Breast epithelium (tissue), 4 donors: ENCODE measurements at places on chromosomes 16 and 17. TPM values are rescaled to one million over a fixed set of nuclear protein-coding genes. Genes with fewer than 3 reads are reported as not detected.
A peak's percentile ranks its signal among the peaks of the same experiment; 100 is the strongest.

GRCh38 chr17:45641541-45641940 is 142.6 kb upstream of the CRHR1 start:
- no peaks in the 10 kb centered on the region for H3K36me3 ChIP-seq
- H3K27ac ChIP-seq, result no peak overlapping the region
- no peaks in the 10 kb centered on the region for H3K4me1 ChIP-seq
- no peak overlapping the region for H3K4me3 ChIP-seq

The CBLN1 gene
- total RNA-seq, result not detected

DNA sequence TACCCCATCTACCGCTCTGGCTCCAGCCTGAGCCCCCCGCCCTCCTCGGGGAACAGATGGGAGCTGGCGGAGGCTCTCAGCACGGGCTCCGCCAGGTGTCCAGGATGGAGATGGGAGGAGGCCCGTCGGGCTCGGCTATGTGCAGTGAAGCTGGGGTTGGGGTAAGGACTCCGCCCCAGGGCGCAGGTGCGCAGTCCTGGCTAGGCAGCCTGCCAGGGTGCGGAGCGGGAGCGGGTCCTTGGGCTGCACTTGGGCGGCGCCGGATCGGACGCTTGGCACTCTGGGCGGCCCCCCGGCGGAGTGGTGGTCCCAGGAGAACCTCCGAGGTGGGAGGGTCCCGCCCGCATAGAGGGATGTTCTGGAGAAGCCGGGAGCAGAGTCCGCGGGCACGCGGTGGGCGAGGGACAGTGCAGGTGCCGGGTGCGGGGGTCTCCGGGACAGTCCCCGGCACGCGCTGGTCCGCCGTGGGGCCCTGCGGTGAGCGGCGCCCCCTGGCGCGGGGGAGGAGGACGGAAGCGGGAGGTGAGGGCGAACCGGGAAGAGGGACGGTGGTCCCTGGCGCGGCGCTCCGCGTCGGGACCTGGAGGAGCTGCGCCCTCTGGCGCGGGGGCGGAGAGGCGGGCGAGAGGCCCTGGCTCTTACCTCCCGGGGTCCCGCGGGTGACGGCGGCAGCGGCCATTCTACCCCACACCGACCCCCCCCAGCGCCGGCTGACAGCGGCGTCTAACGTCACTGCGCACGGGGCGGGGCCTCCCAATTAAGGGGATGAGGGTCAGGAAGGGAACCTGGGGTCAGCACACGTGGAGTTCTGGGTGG is at the start of gene CAMTA2:
CAMTA2 (minus strand) TSS at position 725 of the 816 bp plus-strand sequence. CDS start 1,453 bp downstream, outside the sequence.
- peak within 1 kb of the TSS; percentile 95 for H3K27ac ChIP-seq
- H3K27me3 ChIP-seq, result no peaks in the 10 kb centered on the region
- H3K4me1 ChIP-seq, result peaks cover 4% of the 10 kb centered on the region
- peak within 1 kb of the TSS; percentile 77 for H3K4me3 ChIP-seq
- H3K36me3 ChIP-seq, result no peaks in the 10 kb centered on the region

The OTOP3 gene
- total RNA-seq, result not detected

GRCh38 chr16:86982912-86983311 is 334.3 kb downstream of the C16orf95 start:
- no peak overlapping the region for H3K4me3 ChIP-seq
- no peak overlapping the region for H3K27ac ChIP-seq
- H3K4me1 ChIP-seq, result no peaks in the 10 kb centered on the region
- no peaks in the 10 kb centered on the region for H3K27me3 ChIP-seq
- no peaks in the 10 kb centered on the region for H3K36me3 ChIP-seq
- DNase-seq, result no peak

- no peaks in the 10 kb centered on the region for H3K36me3 ChIP-seq
- H3K27me3 ChIP-seq, result no peaks in the 10 kb centered on the region
- no peak overlapping the region for H3K27ac ChIP-seq
- DNase-seq, result no peak
- peaks cover 4% of the 10 kb centered on the region for H3K4me1 ChIP-seq
Observed at GRCh38 chr17:43372273-43372911, 26.4 kb upstream of the ARL4D start.

GRCh38 chr17:56309897-56310296 is 156.6 kb downstream of the ANKFN1 start:
- no peak overlapping the region for H3K4me3 ChIP-seq
- H3K36me3 ChIP-seq, result no peaks in the 10 kb centered on the region
- no peaks in the 10 kb centered on the region for H3K4me1 ChIP-seq
- no peak for DNase-seq
- no peaks in the 10 kb centered on the region for H3K27me3 ChIP-seq
- no peak overlapping the region for H3K27ac ChIP-seq

DNA sequence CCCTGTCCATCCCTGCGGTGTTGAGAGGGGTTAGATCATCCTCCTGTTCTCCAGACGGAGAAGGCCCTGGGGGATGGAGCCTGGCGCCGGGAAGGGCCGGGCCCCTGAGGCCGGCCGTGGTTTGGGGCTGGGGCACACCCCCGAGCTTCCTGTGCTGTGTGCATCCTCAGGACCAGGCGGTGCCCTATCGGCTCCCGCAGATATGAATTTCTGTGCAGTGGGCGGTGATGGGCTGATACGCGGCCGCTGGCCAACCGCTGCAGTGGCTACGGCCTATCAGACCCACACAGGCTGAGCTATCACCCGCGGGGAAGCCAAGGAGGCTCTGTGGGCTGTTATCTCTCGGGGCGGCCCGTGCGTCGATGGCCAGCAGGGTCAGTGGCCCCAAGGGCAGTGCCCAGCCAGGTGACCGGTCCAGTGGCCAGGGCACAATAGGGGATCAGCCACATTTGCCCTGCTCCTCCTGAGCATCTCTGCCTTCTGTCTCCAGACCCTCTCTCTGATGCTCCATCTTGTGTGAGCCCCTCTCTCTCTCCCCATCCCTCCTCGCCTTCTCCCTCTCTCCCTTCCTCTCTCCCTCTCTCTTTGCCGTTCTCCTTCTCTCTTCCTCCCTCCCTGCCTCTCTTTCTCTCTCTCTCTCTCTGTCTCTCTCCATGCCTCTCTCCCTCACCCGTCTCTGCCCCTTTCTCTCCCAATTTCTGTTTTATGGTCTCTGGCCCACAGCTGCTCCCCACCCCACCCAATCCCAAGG is 38.7 kb downstream of the ZFPM1 start:
- no peak for DNase-seq
- H3K27me3 ChIP-seq, result no peaks in the 10 kb centered on the region
- H3K4me3 ChIP-seq, result no peak overlapping the region
- H3K36me3 ChIP-seq, result no peaks in the 10 kb centered on the region
- H3K27ac ChIP-seq, result no peak overlapping the region

- DNase-seq, result no peak
- no peaks in the 10 kb centered on the region for H3K36me3 ChIP-seq
- no peak overlapping the region for H3K27ac ChIP-seq
- H3K27me3 ChIP-seq, result peaks cover 4% of the 10 kb centered on the region
Observed at GRCh38 chr16:18037051-18037450, 299.5 kb downstream of the NPIPA8 start.

DNA sequence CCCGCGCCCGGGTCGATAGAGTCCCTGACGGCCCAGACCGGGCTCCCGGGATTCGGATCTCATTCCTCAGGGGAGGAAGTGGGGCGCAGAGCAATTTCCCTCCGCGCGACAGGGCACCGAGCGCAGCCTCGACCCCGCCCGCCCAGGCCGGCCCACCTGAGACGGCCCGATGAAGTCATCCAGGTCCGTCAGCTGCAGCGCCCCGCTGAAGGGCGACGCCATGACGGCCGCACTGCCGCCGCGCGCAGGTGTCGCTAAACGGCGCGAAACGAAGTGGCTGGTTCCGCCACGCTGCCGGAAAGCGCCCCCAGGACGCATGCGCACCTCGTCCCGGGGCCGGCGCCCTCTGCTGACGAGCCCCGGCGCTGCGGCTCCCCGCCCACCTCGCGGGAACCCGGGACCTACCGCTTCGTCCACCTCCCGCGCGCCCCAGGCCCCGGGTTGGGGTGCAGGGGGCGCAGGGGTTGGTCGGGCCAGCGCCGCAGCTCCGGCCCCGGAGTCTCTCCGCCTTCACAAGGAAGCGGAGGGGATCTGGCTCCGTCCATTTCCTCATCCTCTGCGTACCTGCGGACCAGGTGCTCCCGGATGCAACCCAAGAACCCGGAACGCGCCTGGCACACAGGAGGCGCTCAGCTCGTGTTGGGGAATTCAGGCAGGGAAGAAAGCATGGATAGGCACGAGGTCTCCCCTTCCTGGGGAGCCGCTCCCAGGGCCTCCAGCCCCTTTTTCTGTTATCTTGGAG is at the start of gene CIAO3:
CIAO3 (minus strand) TSS at position 234 of the 742 bp plus-strand sequence; CDS start at position 222, 12 bp downstream.
- peak within 1 kb of the TSS; percentile 85 for H3K27ac ChIP-seq
- H3K36me3 ChIP-seq, result no peaks in the 10 kb centered on the region
- no peaks in the 10 kb centered on the region for H3K4me1 ChIP-seq
- no peaks in the 10 kb centered on the region for H3K27me3 ChIP-seq

DNA sequence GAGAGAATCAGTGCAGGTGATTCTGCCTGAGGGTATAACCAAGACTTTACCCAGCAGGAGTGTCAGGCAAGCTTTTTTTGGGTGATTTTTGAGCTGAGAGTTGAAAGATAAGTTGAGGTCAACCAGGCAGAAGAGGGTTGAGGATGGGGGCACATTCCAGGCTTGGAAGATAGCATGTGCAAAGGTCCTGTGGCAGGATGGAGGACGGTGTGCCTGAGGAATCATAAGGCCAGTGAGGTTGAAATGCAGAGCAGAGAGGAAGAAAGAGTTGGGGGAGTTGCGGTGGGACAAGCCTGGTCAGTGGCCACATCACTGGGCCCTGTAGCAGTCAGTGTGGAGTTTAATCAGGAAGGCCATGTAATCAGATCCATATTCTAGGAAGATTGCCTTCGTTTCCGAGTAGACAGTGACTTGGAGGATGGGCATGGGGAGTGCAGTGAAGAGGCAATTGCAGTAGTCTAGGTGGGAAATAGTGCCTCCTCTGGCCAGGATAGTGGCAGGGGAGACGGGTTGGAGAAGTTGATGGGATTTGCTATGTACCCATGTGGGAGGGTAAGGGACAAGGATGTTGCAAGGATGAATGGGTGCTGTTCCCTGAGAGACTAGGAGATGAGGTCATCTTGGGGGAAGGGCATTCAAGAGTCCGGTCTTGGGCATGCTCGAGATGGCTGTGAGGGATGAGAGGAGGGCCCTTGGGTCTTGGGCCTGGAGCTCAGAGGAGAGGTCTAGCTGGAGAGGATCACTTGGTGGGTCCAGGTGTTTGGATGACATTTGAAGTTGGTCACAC is 3.9 kb downstream of the PLEKHG4 start:
- H3K27me3 ChIP-seq, result no peaks in the 10 kb centered on the region
- no peak overlapping the region for H3K4me3 ChIP-seq
- peaks cover 1% of the 10 kb centered on the region for H3K4me1 ChIP-seq
- no peaks in the 10 kb centered on the region for H3K36me3 ChIP-seq

DNA sequence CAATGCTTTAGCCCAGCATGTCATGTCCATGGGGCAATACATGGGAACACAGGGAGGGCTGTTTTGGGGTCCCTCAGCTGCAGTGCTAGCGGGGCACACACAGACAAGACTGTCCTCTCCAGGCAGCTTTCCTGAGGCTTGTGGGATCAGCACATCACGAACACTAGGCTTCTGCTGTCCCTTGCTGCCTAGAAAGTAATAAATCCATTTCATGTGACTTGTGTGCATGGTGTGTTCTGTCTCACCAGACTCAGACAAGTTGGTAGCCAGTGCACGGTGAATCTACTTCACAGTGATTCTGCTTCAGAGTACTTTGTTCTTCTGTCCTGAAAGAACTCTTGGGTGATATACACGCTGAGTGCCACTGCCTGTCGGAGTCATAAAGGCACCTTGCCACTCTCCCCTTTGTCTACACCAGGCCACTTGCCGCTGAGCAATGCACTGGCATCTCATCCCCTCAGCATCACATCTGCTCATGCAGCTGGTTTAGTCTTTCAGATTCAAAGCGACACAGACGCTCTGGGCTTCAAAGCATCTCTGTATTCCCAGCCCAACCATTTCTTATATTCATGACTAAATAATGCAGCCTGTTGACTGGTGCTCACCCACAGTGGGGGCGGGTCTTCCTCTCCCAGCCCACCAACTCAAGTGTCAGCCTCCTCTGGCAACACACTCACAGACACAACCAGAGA is 95.2 kb upstream of the COX10 start:
- no peak overlapping the region for H3K4me3 ChIP-seq
- DNase-seq, result no peak
- no peaks in the 10 kb centered on the region for H3K27me3 ChIP-seq
- H3K27ac ChIP-seq, result no peak overlapping the region

GRCh38 chr16:58418601-58419000 is 26.3 kb downstream of the GINS3 start:
- H3K4me1 ChIP-seq, result no peaks in the 10 kb centered on the region
- H3K27ac ChIP-seq, result no peak overlapping the region
- no peaks in the 10 kb centered on the region for H3K27me3 ChIP-seq
- DNase-seq, result no peak

The IGF2BP1 gene
- not detected for total RNA-seq

DNA sequence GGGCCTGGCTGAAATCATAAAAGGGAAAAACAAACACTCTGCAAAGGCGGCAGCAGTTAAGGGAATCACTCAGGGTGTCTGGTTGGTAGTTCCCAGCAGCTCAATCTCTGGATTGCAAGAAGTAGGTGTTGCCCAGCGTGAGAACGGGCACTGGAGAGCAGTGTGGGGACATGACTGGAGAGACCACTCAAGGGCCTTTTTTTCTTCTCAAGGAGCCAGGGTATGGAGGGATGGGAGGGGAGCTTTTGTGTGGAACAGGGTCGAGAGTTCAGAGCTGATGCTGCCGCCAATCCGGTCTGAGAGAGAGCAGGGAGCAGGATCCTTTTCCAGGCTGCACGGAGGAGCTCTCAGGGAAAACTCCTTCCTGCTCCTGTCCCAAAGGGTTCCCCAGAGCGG is 15.2 kb downstream of the SCNN1B start:
- peak overlapping the region; percentile 41 for H3K27ac ChIP-seq
- no peaks in the 10 kb centered on the region for H3K4me1 ChIP-seq
- H3K36me3 ChIP-seq, result no peaks in the 10 kb centered on the region

The LRRC37A2 gene
- total RNA-seq, result 28.7 TPM

The EVPLL gene
- 0.73 TPM for total RNA-seq

DNA sequence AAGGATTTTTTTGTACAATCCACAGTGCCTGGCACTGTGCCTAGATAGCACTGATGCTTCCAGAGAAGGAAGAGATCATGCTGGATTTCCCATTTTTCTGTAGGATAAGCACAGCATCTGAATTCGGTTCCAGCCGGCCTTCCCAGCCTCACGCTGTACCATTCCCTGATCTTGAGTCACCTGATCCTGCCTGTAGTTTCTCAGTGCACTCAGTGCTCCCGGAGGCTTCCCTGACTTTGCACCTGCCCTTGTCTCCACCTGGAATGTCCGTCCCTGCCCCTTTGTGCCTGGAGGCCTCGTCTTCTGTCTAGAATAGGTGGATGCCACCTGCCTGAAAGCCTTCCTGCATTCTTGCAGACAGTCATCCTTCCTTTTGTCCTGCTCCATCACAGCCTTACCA is 179.9 kb downstream of the CCDC182 start:
- DNase-seq, result no peak
- no peak overlapping the region for H3K27ac ChIP-seq
- no peak overlapping the region for H3K4me3 ChIP-seq

The G6PC1 gene
- not detected for total RNA-seq

DNA sequence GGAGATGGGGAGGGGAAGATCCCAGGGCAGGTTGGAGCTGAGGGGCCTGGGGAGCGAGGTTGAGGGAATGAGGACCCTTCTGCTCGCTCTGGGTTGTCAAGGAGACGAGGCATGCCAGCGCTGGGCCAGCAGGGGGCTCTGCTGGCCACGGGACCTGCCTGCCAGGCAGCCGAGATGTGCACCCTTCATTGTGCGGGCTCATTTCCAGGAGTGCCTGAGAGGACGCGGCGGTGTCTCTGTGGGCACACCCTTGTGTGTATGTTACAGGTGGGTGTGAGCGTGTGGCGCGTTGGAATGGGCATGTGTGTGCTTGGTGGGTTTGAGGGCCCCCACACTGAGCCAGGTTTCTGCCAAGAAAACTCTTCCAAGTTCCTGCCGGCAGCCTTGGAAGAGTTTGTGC is 15.9 kb downstream of the ARHGAP23 start:
- peak; percentile 58 for DNase-seq
- no peak overlapping the region for H3K27ac ChIP-seq
- no peaks in the 10 kb centered on the region for H3K27me3 ChIP-seq
- H3K4me3 ChIP-seq, result no peak overlapping the region
- H3K4me1 ChIP-seq, result no peaks in the 10 kb centered on the region
- no peaks in the 10 kb centered on the region for H3K36me3 ChIP-seq
